ENCODE measurements at places on chromosomes 4 and X. TPM values are rescaled to one million over a fixed set of nuclear protein-coding genes. Genes with fewer than 3 reads are reported as not detected.

DNA sequence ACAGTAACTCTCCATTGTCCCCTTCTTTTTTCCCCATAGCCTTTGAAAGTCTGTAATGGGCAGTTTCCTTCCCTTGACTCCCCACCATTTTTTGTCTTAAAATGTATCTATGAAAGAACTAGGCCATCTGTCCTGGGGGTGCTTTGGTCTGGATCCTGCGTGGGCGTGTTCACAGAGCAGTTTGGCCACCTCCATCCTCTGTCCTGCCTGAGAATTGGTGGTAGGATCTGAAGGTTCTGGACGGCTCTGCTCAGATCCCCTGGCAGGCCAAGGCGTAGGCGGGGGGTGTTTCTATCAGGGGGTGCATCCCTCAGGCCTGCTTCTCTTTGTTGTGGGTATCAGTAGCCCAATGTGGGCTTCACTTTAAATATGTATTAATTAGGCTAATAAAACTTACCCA, 107.1 kb downstream of the FAM193A start:
- no peaks in the 10 kb centered on the region for H3K4me1 ChIP-seq
- H3K27me3 ChIP-seq, result no peaks in the 10 kb centered on the region
- H3K4me3 ChIP-seq, result no peak overlapping the region
- H3K27ac ChIP-seq, result no peak overlapping the region
- peak; percentile 52 for DNase-seq

DNA sequence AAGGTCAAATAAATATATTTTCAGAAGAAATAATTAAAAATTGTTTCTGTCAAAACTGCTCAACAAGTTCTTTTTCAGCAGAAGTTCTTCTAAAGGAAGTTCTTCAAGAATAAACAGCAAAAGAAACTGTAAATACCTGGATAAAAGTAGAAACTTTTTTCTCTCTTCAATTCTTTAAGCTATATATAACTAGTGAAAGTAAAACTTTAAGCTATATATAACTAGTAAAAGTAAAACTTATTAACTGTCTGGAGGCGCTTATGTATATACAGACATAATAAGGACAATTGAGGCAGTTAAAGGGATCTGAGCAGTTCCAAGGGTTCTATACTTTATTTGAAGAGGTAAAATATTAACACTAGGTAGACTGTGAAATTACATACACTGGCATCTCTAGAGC, 126.9 kb downstream of the LRBA start:
- no peak overlapping the region for H3K4me3 ChIP-seq
- no peaks in the 10 kb centered on the region for H3K27me3 ChIP-seq
- DNase-seq, result no peak
- peaks cover 5% of the 10 kb centered on the region for H3K4me1 ChIP-seq

DNA sequence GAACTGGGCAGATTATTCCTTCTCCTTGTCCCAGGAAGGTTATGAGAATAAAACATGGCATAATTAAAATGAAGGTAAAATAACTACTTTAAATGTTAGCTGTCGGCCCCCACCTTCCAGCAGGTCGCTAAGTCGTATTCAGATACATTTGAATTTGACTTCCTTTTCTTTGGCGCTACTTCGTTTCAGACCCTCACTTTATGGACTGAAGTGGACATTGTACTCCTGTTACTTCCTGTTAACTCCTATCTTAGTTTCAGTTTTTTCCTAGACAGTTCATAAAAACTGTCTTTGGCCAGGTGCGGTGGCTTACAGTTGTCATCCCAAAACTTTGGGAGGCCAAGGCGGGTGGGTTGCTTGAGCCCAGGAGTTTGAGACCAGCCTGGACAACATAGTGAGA, 5.7 kb downstream of the SYAP1 start:
- DNase-seq, result no peak
- peaks cover 26% of the 10 kb centered on the region for H3K4me1 ChIP-seq
- H3K4me3 ChIP-seq, result no peak overlapping the region
- H3K27me3 ChIP-seq, result no peaks in the 10 kb centered on the region
- H3K36me3 ChIP-seq, result peaks cover 30% of the 10 kb centered on the region

GRCh38 chr4:11769434-11769833, 340.7 kb upstream of the HS3ST1 start:
- no peak overlapping the region for H3K4me3 ChIP-seq
- DNase-seq, result no peak
- no peaks in the 10 kb centered on the region for H3K36me3 ChIP-seq
- no peaks in the 10 kb centered on the region for H3K27me3 ChIP-seq
- no peaks in the 10 kb centered on the region for H3K4me1 ChIP-seq
- peak overlapping the region; percentile 21 for H3K27ac ChIP-seq

- no peak for DNase-seq
- H3K27me3 ChIP-seq, result no peaks in the 10 kb centered on the region
- H3K4me1 ChIP-seq, result no peaks in the 10 kb centered on the region
- H3K4me3 ChIP-seq, result no peak overlapping the region
These were observed 103.7 kb downstream of the CBLL2 start for GRCh38 chrX:22376369-22376768.

- no peak overlapping the region for H3K4me3 ChIP-seq
- H3K4me1 ChIP-seq, result peaks cover 5% of the 10 kb centered on the region
- DNase-seq, result no peak
- H3K27ac ChIP-seq, result no peak overlapping the region
- peaks cover 22% of the 10 kb centered on the region for H3K36me3 ChIP-seq
These were observed 11.1 kb downstream of the MAEA start for GRCh38 chr4:1300466-1301455.

GRCh38 chr4:13386405-13387107, 97.6 kb downstream of the RAB28 start:
- H3K36me3 ChIP-seq, result peaks cover 24% of the 10 kb centered on the region
- H3K27me3 ChIP-seq, result no peaks in the 10 kb centered on the region
- H3K4me1 ChIP-seq, result no peaks in the 10 kb centered on the region

- H3K36me3 ChIP-seq, result no peaks in the 10 kb centered on the region
- H3K4me3 ChIP-seq, result no peak overlapping the region
- H3K4me1 ChIP-seq, result no peaks in the 10 kb centered on the region
- no peak for DNase-seq
- H3K27me3 ChIP-seq, result peaks cover 34% of the 10 kb centered on the region
- no peak overlapping the region for H3K27ac ChIP-seq
These were observed 6.6 kb upstream of the ENOX2 start for GRCh38 chrX:130909469-130910136.

GRCh38 chr4:3491681-3492405, 28.7 kb downstream of the DOK7 start:
- peaks cover 21% of the 10 kb centered on the region for H3K27me3 ChIP-seq
- H3K36me3 ChIP-seq, result no peaks in the 10 kb centered on the region
- H3K4me3 ChIP-seq, result no peak overlapping the region
- DNase-seq, result no peak
- H3K27ac ChIP-seq, result peak overlapping the region; percentile 65
- no peaks in the 10 kb centered on the region for H3K4me1 ChIP-seq

GRCh38 chr4:163492951-163493504, 1.5 kb upstream of the TMA16 start:
- peaks cover 13% of the 10 kb centered on the region for H3K4me1 ChIP-seq
- peak overlapping the region; percentile 97 for H3K4me3 ChIP-seq
- no peak overlapping the region for H3K27ac ChIP-seq
- H3K27me3 ChIP-seq, result peaks cover 3% of the 10 kb centered on the region
- H3K36me3 ChIP-seq, result peaks cover 3% of the 10 kb centered on the region
- no peak for DNase-seq

- H3K4me1 ChIP-seq, result peaks cover 9% of the 10 kb centered on the region
- H3K4me3 ChIP-seq, result no peak overlapping the region
- peaks cover 17% of the 10 kb centered on the region for H3K27me3 ChIP-seq
- H3K36me3 ChIP-seq, result no peaks in the 10 kb centered on the region
- no peak for DNase-seq
- no peak overlapping the region for H3K27ac ChIP-seq
These were observed 206.7 kb upstream of the LEF1 start for GRCh38 chr4:108375434-108375833.

GRCh38 chrX:70087857-70088630, 25.8 kb downstream of the OTUD6A start:
- no peaks in the 10 kb centered on the region for H3K27me3 ChIP-seq
- H3K36me3 ChIP-seq, result no peaks in the 10 kb centered on the region
- H3K4me1 ChIP-seq, result no peaks in the 10 kb centered on the region

GRCh38 chrX:45295259-45295986, 94.7 kb upstream of the DIPK2B start:
- H3K27me3 ChIP-seq, result no peaks in the 10 kb centered on the region
- no peaks in the 10 kb centered on the region for H3K36me3 ChIP-seq
- H3K27ac ChIP-seq, result no peak overlapping the region
- H3K4me3 ChIP-seq, result no peak overlapping the region

The XKRX gene
- total RNA-seq, result 1.7 TPM

The SUPT20HL1 gene
- not detected for total RNA-seq

The ARAP2 gene
- 20.0 TPM for total RNA-seq

The ACOT9 gene
- 37.9 TPM for total RNA-seq

The CCDC110 gene
- 0.94 TPM for total RNA-seq

The COX7B2 gene
- total RNA-seq, result not detected

Measured in type B pancreatic cell (in vitro differentiated cells).